ENCODE measurements at places on chromosomes 12 and 14.

- DNase-seq, result no peak
These were observed 9.7 kb downstream of the TNS2 start for GRCh38 chr12:53059434-53060063.

GRCh38 chr14:60861545-60862140, 119.2 kb downstream of the TRMT5 start:
- no peak for DNase-seq

GRCh38 chr12:10069976-10070375, 28.8 kb downstream of the CLEC1A start:
- no peak for DNase-seq

- DNase-seq, result no peak
These were observed 47.7 kb downstream of the GNG2 start for GRCh38 chr14:51908086-51908485.

- DNase-seq, result no peak
These were observed 5.4 kb downstream of the USP44 start for GRCh38 chr12:95545731-95546490.

- DNase-seq, result peak; percentile 28
These were observed 45.4 kb downstream of the ANO2 start for GRCh38 chr12:5899675-5900074.
